ENCODE measurements at places on chromosomes 1 and 21. TPM values are rescaled to one million over a fixed set of nuclear protein-coding genes. Genes with fewer than 3 reads are reported as not detected.
A peak's percentile ranks its signal among the peaks of the same experiment; 100 is the strongest.

BCL2L15 gene
- total RNA-seq: 1.6 TPM

SPRR2A gene
- not detected for total RNA-seq

AHCTF1 gene
- total RNA-seq: 51.7 TPM

ADAM30 gene
- total RNA-seq: not detected

RASSF5 gene
- total RNA-seq: 179 TPM

TBX19 gene
- 0.48 TPM for total RNA-seq

DNA sequence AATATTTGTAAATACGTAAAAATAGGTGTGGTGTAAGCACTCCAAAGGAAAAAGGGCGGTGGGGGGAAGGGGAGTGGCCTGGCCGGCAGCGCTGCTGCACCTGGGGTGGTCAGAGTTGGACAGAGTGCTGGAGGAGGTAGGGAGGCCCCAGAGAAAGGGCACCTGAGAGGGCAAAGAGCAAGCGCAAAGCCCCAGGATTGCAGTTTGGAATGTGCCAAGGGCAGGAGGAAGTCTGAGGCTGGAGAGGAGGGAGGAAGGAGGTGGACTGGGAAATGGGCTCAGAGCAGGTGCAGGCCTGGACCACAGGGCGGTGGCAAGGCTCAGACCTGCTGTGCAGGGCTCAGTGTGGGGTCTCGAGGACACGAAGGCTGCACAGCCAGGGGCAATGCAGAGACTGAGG lies 30.6 kb downstream of the LDLRAP1 start:
- DNase-seq: no peak

GRCh38 chr1:29057700-29058099 lies 66.0 kb downstream of the TMEM200B start:
- no peak for DNase-seq

DNA sequence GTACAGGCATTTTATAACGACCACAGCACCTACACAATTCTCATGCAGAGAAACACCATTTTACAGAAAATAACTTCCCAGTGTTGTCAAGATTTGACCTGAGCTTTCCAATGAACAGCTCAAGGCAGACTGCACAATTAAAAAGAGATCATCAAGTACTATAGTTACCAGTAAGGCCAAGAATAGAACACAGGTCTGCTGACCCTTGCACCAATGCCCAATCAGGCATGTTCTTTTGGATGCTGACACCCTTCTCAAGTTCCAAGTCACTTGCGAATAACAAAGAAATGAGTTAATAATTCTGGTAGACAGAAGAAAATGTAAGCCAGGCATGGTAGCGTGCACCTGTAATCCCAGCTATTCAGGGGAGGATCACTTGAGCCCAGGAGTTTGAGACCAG lies 101.9 kb downstream of the SLC45A1 start:
- no peak for DNase-seq

- no peak for DNase-seq
Observed at GRCh38 chr1:111768023-111768422, 12.3 kb downstream of the DDX20 start.

DNA sequence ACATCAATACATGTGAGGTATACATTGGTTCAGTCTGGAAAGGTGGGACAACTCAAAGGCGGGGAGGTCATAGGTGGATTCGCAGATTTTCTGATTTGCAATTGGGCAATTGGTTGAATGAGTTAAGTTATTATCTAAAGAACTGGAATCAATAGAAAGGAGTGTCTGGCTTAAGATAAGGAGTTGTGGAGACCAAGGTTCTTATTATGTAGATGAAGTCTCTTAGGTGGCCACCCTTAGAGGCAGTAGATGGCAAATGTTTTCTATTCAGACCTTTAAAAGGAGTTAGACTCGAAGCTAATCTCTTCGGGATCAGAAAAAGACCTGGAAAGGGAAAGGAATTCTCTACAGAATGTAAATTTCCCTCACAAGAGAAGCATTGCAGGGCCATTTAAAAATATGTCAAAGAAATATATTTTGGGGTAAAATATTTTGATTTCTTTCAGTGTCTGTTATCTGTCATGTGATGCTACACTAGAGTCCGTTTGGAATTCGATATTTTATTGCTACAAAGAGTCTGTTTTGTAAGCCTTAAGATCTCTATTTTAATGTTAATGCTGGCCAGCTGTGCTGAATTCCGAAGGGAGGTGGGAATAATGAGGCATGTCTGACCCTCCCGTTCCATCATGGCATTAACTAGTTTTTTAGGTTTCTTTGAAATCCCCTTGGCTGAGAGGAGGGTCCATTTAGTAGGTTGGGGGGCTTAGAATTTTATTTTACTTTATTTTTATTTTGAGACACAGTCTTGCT lies 265.1 kb downstream of the PTPRU start:
- DNase-seq: no peak

DNA sequence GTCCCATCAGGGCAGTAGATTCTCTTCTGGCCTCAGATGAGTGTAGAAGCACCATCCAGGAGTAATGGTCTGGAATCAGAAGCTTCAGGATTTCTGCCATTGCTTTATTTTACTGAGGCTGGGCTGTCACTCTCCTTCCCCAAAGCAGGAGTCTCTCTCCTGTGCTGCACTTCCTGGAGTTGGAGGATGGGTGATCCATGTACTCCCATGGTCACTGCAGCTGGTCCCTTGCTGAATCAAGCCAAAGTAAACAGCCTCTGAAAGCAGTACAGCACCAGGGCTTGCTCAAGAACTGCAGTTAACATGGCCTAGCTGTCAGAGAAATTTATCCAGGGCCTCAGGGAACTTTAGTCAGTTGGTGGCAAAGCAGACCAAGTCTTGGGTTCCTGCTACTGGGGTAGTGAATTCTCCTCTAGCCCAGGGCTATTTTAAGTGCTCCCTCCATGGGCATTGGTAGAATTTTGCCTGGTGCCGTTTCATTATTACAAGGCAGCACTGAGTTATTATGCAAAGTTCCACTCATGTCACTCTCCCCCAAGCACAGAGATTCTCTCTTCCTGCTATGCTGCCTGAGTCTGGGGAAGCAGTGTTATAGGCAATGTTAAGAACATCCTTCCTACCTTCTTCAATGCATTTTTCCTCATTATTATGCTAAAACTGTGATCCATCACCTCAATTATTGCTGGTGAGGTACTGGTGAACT lies 29.5 kb downstream of the DRAM2 start:
- no peak for DNase-seq

- no peak for DNase-seq
Observed at GRCh38 chr1:35175098-35175576, 17.8 kb downstream of the SFPQ start.

DNA sequence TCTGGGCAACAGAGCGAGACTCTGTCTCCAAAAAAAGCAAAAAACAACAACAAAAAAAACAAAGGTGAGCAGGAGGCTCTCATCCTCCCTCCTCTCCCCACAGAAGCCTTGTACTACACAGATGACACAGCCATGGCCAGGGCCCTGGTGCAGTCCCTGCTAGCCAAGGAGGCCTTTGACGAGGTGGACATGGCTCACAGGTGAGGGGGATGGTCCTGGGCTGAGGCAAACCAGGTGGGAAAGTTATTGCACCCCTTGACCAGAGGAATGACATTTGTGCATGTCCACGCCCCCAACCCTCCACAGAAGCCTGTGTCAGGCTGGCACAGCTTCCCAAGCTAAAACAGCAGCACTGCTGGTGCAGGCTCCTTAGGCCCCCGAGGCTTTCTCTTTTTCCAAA lies 2.4 kb downstream of the ADPRS start:
- no peak for DNase-seq

DNA sequence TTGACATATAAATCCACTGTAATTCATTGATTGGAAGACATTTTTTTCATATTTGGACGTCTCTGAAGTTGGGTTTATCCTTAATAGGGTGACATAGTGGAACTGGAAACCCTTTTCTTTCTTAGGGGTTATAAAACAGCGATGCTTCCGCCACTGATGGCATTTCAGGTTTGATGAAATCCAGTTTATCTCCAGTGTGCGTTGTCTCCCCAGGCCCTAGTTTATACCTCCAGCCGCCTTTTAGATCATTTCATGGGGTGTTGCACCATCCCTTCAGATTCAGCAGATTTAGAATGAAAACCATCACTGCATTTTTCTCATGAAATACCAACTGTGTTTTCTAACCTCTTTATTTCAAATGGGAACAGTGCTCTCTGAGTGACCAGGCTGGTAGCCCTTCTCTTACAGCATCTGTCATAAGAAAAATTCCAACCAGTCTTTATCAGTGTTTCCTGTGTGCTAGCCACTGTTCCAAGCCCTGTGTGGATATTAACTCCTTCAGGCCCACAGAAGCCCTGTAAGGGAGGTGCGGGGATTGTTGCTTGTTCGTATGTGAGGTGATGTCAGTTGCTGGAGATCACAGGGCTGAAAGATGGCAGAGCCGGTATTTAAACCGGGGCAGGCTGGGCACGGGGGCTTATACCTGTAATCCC lies 19.0 kb downstream of the H6PD start:
- DNase-seq: no peak

GRCh38 chr1:228039006-228039903 lies 32.5 kb downstream of the WNT3A start:
- no peak for DNase-seq

DNA sequence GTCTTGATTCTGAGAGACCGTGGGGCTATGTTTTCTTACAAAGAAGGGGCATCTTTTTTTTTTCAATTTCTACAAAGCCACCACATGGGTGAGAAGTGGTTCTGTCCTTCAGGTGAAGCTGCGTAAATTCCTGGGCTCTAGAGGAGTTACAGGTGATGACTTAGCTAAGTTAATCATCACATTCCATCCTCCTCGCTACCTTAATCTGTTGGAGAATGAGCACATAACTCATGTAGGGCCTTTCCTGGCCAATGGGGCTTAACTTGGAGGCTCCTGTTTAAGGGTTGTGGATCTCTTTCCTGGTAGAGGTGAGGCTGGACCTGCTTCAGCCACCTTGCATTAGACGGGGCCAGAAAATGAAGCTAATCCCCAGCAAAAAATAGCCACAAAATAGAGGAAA lies 19.9 kb downstream of the REG4 start:
- no peak for DNase-seq

DNA sequence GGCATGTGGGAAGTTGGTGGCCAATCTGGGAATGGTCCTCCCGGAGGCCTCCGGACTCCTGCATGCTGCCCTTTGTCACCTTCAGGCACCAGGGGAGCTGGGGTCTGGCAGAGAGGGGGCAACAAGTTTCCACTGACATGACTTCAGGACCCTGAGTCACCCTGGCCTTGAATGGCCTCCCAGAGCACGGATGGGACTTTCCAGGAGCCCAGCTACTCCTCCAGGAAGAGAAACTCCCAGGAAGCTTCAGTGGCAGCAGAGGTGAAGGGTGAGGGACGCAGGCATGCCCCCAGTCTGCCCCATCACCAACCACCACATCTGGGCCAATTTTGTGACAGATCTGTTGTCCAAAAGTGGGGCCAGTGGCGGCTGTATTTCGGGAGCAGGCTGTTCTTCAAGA lies 55.9 kb upstream of the WASF2 start:
- DNase-seq: no peak

GRCh38 chr1:64234714-64235113 lies 31.3 kb downstream of the UBE2U start:
- no peak for DNase-seq

DNA sequence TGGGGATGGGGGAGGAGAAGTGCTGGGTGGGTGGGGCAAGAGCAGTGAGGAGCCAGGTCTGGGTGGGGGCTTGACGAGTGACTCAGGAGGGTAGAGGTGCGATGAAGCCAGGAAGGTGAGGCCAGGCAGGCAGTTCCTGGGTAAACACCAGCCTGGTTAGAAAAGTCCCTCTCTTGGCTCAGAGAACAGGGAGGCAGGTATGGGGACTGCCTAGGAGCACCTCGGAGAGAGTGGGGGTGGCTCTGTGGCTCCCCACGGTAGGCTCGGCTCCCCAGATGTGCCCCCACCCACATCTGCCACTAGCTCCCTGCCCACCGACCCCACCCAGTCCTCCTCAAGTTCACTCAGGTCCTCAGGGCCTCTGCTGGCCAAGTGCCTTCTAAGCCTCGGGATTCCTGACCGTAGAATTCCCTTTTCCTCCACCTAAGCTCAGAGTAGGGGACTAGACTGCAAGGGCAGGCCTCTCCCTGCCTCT lies 1.2 kb downstream of the HSPG2 start:
- no peak for DNase-seq

GRCh38 chr1:77590651-77591050 lies 91.8 kb downstream of the ZZZ3 start:
- DNase-seq: no peak

GRCh38 chr1:24481101-24481500 lies 21.5 kb upstream of the RCAN3 start:
- DNase-seq: peak; percentile 51

GRCh38 chr1:160720356-160721085 lies 8.9 kb upstream of the CD48 start:
- DNase-seq: no peak

DNA sequence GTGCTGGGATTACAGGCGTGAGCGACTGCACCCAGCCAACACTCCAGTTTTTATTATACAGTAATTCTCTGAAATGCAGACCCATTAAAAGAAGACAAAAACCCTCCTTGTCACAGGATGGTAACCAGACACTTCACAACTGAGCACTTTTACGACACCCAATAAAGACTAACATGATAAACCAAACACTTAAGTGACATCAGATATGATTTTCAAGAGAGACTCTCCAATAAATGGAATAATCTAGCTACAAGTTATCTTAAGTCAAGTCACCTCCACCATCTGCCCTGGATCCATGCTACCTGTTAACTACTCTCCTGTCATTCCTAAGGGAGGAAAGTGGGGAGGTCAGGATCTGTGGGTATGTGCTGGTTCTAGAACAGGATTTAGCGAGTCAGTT lies 5.6 kb downstream of the GNG12 start:
- no peak for DNase-seq

DNA sequence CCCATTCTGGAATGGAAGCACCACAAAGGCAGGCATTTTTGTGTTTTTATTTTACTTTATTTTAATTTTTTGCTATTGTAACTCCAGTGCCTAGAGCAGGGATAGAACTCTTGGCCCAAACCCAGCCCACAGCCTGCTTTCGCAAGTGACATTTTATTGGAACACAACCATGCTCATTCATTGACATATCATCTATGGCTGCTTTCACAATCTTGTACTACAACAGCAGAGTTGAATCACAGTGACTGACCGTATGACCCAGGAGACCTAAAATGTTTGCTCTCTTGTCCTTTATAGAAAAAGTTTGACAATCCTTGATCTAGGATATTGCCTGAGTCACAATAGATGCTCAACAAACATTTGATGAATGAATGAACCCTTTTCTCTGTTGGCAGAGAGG lies 83.9 kb upstream of the ATP1A1 start:
- no peak for DNase-seq

Data from activated T-cell treated with anti-CD3 and anti-CD28 coated beads, Interleukin-2, amount 50 U/mL, for 4 hours (primary cell).